ENCODE measurements at places on chromosomes 12 and 14.

- no peak for DNase-seq
These were observed 22.2 kb downstream of the HSD17B6 start for GRCh38 chr12:56785141-56785865.

- no peak for DNase-seq
These were observed 188.2 kb upstream of the DYRK2 start for GRCh38 chr12:67460388-67460787.

- no peak for DNase-seq
These were observed 333.8 kb downstream of the KCNH5 start for GRCh38 chr14:62711351-62712023.

- no peak for DNase-seq
These were observed 13.0 kb upstream of the TMED2 start for GRCh38 chr12:123571343-123571813.

All from suppressor macrophage treated with lipopolysaccharide for 4 hours (primary cell).